ENCODE measurements at places on chromosomes 11 and 22.
A peak's percentile ranks its signal among the peaks of the same experiment; 100 is the strongest.

DNA sequence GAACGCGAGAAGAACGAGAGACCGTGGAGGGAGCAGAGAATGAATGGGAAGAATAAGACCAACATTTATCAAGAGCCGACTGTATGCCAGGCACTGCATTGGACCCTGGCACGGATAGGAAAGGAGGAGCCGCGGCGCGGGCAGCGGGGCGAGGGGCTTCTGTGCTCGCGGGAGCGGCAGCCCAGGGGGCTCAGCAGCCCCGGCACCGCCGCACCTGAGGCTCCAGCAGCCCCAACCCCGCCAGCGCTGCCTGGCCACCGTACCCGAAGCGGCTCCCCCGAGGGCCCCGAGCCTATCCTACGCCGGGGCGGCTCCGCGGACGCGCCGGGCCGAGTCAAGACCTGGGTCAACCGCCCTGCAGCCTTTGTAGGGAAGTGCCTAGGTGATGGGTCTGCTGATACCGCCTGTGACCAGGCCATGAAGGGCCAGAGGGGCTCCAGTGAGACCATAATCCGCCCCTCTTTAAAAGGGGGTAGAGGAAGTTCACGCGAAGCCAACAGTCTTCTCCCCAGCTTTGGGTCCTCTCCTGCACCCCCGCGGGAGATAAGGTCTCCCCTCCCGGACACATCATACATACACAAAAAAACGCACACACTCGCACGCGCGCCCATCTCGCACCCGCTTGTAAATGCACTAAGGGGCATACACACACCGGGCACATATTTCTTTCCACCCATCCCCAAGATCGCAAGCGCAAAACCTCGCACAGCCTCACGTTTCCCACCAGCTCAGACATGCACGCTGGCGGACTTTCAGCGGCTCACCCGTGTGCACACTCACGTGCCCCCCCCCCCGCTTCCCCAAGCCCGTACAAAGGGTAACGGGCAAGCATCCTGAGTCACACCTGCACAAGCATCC lies 935 bp upstream of the RTN4RL2 start:
- no peak for DNase-seq

GRCh38 chr11:4826425-4826824 lies 5.3 kb downstream of the OR51F2 start:
- no peak for DNase-seq

GRCh38 chr11:696955-697491 lies 1.4 kb downstream of the TMEM80 start:
- no peak for DNase-seq

- no peak for DNase-seq
Measured at GRCh38 chr11:117528097-117528721, 200.6 kb downstream of the CEP164 start.

DNA sequence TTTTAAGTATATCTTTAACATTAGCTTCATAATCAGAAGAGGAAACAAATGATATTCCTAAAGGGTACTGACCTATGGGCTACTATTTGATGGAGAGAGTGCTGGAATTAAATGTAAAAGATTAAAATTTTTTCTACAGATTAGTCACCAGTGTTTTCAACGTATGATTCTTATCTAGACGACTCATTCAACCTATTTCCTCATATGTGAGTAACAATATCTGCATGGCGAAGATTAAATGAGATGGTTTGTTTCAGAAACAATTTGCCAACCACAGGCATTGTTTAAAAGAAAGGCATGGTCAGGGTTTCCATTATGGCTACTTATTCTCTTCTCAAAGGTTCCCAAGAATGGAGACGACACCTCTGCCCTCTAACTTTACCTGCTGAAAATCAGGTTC lies 20.4 kb downstream of the OR56B4 start:
- no peak for DNase-seq

DNA sequence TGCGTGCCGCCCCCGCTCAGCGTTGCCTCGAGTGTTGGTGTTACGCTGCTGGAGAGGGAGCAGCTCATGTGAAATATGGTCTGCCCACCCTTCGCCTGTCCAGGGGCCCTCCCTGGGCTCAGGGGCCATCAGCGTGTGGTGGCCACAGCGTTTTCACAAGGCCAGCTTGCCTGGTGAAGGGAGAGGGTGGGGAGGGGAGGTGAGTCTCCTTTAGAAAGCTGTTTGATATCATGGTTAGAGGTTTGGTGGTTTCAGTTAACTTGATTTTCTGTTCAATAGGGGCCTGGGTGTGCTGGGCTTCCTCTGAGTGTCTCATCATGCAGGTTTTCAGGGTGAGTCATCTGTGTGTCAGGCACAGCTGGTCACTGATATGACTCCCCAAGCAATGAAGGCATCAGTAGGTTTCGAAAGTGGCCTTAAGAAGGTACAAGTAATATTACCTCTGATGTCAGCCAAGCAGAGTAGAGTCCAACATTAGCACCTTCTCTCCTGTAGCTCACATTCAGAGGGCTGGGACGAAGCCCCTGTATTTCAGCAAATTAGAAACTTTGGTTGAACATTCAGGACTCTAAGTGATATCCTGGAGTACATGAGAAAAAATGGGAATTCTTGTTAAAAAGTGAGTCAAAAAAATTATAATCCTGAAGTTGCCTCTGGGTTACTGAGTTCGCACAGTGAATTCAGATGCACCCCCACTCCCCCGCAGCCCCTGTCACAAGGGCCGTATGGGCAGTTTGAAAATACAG lies 172.5 kb downstream of the TBC1D22A start:
- no peak for DNase-seq

DNA sequence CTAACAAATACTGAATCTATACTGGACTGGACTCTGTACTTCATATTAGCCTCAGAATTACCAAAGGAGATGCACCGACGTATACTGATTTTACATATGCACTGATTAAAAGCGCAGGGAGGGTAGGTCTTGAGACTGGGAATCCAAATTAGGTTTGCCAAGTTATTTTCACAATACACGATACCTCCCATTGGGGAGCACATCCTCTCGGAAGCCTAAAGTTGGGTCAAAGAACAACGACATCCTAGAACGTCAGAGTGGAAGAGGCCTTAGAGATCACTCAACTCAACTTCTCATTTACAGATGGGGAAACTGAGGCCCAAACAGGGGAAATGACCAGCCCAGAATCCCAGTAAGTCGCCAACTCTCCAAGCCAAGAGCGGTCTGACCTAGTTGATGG lies 626 bp downstream of the DNAL4 start:
- DNase-seq = no peak

GRCh38 chr22:42397332-42398249 lies 34.6 kb downstream of the NFAM1 start:
- no peak for DNase-seq

DNA sequence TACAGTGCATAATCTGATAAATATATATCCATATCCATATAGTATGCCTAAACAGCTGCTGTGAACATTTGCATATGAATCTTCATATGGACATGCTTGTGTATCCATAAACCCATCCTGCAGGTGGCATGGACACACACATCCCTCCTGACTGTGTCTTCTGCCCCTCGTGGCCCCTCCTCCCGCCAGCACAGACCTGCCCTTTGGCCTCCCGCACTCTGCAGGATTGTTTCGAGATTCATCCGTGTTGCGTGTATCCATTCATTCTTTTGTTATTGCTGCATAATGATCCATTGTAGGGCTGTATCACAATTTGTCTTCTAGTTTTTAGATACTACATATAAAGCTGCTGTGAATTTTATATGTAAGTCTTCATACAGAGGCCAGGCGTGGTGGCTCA lies 24.0 kb downstream of the ZBED4 start:
- no peak for DNase-seq

- DNase-seq = peak; percentile 46
Measured at GRCh38 chr22:43346521-43346929, 3.4 kb upstream of the SCUBE1 start.

- DNase-seq = no peak
Measured at GRCh38 chr11:575313-575995, 816 bp upstream of the PHRF1 start.

DNA sequence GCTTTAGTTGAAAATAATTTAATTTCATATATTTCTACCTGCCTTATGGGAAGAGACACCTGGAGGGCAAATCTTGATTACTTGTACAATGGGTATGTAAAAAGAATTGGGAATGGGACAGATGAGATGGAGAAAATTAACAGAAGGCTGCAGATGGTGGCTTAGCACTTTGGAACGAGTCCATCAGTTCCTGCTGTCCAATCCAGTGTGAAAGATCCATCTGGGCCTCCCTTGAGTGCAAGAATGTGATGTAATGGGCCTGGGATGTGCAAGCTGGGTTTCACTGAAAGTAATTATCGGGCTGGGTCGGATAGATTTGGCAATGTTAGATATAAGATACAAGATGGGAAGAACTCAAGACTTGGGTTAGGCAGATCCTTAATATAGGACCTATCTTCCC lies 42.0 kb downstream of the CECR2 start:
- DNase-seq = no peak

GRCh38 chr11:69593851-69594250 lies 47.1 kb upstream of the CCND1 start:
- DNase-seq = no peak

DNA sequence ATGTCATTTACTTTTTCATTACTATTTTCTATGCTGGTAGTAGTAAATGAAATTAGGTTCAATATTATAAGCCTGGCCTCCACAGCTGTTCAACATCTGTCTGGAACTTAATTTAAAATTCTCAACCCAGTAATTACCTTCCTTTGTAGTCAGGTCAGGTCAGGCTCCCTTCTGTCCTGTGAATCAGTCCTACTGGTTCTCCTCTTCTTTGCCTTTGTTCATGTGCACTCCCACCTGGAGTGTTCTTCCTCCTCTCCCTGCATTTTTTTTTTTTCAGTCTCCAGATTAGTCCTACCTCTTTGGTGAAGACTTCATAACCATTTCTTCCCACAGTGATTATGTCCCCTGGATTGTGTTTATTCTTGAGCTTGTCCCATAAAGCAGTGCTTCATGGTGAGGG lies 67.9 kb downstream of the DKK3 start:
- DNase-seq = no peak

GRCh38 chr11:127677660-127678425 lies 677.3 kb upstream of the KIRREL3 start:
- no peak for DNase-seq

GRCh38 chr11:69268911-69269310 lies 25.0 kb upstream of the MYEOV start:
- no peak for DNase-seq

GRCh38 chr11:8829556-8829955 lies 81.4 kb upstream of the AKIP1 start:
- no peak for DNase-seq

- DNase-seq = no peak
Measured at GRCh38 chr11:35336726-35337125, 82.6 kb downstream of the SLC1A2 start.

GRCh38 chr11:13332124-13332523 lies 54.5 kb downstream of the BMAL1 start:
- DNase-seq = no peak

DNA sequence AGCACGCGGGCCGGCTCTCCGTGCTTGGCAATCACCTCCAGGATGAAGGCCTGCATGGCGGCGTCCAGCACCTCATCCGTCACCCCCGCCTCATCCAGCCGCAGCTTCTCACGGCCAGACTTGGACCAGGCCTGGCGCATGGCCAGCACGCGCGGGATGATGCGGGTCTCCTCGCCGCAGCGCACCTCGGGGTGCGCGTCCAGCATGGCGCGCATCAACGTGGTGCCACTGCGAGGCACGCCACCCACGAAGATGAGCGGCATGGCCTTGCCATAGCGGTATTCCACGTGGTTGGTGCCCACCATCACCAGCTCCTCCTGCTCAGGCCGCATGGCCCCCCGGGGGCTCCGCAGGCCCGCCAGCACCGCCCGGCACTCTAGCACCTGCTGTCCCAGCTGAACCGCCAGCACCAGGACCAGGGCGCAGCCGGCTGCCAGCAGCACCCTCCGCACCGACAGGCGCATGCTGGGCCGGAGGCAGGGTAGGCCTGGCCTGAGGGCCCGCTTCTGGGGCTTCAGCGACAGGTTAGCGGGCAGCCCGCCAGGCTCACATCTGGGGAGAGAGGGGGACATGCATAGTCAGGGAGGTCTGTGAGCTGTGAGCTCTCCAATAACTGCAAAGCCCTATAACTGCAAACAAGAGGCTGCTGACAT lies 29.0 kb upstream of the TFIP11 start:
- DNase-seq = no peak

DNA sequence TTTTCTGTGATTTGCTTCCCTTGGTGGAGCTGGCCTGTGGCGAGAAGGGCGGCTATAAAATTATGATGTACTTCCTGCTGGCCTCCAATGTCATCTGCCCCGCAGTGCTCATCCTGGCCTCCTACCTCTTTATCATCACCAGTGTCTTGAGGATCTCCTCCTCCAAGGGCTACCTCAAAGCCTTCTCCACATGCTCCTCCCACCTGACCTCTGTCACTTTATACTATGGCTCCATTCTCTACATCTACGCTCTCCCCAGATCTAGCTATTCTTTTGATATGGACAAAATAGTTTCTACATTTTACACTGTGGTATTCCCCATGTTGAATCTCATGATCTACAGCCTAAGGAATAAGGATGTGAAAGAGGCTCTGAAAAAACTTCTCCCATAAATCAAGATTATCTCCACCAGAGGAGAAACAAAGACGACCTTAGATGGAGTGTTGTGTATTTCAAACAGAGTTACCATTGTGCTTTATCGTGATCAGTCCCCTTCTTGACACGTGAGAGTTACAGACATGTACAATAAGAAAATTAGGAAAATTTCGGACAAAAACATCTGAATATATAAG lies 2.1 kb downstream of the OR9G1 start:
- no peak for DNase-seq

GRCh38 chr22:27993774-27994350 lies 74.8 kb upstream of the PITPNB start:
- DNase-seq = no peak

Measured in stimulated activated CD4-positive, alpha-beta T cell treated with anti-CD3 and anti-CD28 coated beads, Interleukin-1b, Interleukin-23, amount 100 ng/mL, for 1 hour (primary cell).